ENCODE measurements at places on chromosomes 2 and 18.

- DNase-seq: no peak
Measured at GRCh38 chr2:3651691-3652648, 6.0 kb upstream of the ALLC start.

DNA sequence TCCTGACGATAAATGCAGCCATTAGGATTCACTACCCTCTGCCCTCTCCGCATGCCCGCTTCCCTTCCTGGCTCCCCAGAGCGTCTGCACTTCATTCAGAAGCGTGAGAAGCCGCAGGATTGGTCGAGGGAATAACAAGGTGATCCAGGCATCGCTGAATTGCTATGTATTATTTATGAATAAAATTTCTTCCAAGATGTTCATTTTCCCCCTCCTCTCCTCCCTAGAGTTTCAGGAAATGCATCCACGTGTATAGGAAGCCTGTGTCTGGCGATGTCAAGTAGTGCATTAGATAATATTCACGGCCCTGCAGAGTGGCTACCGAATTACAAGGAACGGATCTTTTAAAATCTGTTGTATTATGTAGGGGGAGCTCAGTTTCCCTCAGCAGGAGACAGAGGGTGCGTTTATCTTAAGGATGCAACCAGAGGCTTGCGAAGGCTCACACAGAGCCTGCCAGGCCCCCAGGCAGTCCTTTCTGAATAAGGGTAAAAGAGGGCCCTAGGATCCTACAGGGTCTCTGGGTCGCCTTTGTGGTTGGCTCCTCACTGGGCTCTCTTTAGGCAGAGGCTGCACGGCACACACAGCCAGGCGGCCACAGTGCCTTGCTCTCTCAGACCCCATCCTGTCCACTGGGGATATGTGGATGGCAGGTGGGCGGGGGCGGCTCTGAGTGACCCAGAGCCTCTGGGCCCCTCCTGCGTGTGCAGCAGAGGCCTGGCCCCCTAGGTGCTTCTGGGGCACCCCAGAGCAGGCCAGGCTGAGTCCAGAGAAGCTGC is 224.1 kb upstream of the PXDN start:
- peak; percentile 54 for DNase-seq

- no peak for DNase-seq
Measured at GRCh38 chr2:151395509-151396374, 14.0 kb upstream of the RIF1 start.

DNA sequence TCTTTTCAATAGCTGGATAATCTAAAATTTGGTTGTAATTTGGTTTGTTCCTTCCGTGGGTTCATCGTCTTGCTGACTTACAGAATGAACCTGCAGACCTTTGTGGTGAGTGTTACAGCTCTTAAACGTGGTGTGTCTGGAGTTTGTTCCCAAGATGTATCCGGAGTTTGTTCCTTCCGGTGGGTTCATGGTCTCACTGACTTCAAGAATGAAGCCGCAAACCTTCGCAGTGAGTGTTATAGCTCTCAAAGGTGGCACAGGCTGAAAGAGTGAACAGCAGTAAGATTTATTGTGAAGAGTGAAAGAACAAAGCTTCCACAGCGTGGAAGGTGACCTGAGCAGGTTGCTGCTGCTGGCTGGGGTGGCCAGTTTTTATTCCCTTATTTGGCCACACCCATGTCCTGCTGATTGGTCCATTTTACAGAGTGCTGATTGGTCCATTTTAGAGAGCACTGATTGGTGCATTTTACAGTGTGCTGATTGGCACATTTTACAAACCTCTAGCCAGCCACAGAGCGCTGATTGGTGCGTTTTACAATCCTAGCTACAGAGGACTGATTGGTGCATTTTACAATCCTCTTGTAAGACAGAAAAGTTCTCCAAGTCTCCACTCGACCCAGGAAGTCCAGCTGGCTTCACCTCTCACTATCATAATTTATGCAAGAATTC is 16.6 kb downstream of the RALB start:
- DNase-seq: no peak

DNA sequence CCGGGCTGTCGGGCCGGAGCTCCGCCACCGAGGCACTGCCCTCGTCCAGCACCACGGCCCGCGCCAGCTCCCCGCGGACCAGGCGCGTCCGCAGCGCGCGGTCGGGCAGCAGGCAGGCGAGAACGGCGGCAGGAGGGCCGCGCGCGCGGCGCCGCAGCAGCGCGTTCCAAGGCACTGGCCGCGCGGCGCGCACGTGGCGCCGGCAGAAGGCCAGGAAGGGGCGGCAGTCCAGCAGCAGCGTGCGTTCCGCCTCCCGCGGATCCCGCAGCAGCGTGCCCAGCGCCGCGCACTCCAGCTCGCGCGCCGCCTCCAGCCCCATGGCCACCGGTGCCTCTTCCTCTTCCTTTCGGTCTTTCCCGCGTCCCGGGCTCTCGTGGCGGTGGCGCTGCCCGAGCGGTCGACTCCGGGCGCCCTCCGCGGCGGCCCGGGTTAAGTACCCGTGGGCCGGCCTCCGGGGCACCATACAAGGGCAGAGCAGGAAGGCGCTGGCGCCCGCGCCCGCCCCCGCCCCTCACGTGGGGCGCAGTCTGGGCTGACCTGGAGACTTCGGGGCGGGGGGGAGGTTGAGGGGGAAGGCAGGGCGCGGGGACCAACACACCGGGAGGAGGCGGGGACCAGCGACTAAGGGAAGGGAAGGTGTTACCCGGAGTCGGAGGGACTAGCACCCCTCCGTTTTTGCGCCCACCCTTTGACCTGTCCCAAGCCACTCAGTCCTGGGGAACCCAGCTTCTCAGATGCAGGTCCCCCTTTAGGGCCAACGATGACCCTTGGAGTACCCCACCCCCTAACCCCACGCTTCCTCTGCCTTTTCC is at the start of gene DUSP2:
Gene DUSP2, minus strand, starts transcription at position 405 of the 812 bp plus-strand sequence. Its CDS starts 86 bp downstream, at position 319.
- no peak for DNase-seq

- no peak for DNase-seq
Measured at GRCh38 chr2:29879456-29879855, 41.9 kb downstream of the ALK start.

DNA sequence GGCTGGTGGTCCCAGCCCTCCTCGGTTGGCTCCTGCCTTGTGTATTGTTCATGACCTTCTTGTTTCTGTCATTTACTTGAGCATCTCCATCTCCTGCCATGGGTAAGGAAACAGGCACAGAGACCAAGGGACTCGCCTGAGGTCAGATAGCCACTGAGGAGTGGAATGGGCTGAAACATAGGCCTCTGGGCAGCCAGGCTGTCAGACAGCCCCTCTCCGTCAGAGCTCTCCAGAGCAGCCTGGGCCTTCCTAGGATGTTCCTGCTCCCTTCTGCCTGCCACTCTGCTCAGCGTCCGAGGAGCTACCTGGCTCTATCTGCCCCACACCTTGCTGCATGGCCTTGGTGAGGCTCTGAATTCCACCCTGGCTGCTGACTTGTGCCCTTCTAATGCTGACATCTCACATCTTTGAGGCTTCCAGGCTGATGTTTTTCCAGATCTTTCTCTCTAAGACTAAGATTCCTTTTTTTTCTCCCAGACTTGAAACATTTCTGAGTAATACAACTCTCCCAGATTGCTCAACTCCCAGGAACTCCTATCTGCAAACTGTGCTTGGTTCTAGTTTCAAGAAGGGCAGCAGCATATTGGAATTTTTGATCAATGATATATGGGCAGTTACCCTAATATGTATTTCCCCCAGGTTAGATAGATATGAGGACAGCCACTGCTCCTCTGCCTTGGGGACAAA is 67.7 kb downstream of the MCFD2 start:
- no peak for DNase-seq

DNA sequence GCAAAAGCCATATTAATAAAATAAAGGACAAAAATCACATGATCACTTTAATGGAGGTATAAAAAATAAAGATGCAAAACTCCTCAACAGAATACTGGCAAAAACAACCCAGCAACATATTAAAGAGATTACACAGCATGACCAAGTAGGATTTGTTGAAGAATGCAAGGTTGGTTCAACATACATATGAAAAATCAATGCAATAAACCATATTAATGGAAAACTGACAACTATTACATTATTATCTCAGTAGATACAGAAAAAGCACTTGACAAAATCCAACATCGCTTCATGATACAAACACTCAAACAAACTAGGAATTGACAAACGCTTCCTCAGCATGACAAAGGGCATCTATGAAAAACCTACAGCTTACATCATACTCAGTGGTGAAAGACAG is 76.7 kb downstream of the CRACDL start:
- DNase-seq: no peak

DNA sequence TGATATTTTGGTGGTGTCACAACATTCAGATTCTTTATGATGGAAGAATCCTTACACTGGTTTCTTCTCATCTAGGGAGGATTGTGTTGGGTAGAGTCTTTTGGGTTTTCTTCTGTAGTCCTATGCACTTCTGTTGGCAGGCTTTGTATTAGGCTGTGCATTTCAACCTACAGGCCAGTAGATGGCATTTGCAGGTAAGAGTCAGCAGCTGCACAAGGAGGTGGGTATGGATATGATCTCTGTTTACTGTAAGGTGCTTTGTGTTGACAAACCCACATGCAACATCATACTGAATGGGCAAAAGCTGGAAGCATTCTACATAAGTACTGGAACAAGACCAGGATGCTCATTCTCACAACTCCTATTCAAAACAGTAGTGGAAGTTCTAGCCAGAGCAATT is 656.8 kb downstream of the METTL4 start:
- DNase-seq: no peak

GRCh38 chr2:109084341-109084740 is 44.7 kb upstream of the SH3RF3 start:
- DNase-seq: no peak

DNA sequence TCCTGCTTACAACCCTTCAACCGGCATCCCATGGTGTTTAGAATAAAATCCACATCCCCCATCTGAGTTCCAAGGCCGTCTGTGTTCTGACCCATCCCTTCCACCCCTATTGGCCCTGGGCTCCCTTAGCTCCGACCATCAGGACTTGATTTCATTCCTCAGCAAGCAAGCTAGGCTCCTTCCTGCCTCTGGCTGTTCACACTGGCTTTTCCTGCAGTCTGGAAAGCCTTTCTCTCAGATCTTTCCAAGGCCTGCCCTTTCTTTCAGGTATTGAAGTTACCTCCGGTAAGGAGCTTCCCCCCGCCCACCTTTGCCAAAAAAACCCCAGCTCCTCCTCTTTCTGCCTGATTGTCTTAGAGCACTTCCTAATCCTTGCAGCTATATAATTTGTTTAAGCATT is 86.8 kb downstream of the CLIP4 start:
- no peak for DNase-seq

GRCh38 chr2:114261366-114261765 is 181.1 kb upstream of the DPP10 start:
- DNase-seq: no peak

DNA sequence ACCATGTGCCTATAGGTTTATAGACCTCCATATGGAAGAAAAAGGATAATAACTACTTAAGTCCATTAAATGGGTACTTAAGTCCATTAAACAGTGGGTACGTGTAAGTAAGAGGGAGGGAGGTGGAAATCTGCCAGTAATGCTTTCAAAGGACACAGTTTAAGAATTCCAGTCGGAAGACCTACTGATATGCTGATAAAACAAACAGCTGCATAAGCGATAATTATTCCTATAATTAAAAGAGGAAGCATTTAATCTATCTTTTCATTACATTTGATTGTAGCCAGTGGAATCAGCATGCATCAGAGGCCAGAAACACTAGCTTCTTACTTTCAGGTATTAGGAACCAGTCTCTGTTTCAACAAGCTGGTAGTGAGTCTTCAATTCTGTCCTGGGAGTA is 96.4 kb upstream of the DDX18 start:
- DNase-seq: no peak

GRCh38 chr18:8994603-8995002 is 107.9 kb upstream of the NDUFV2 start:
- DNase-seq: no peak

DNA sequence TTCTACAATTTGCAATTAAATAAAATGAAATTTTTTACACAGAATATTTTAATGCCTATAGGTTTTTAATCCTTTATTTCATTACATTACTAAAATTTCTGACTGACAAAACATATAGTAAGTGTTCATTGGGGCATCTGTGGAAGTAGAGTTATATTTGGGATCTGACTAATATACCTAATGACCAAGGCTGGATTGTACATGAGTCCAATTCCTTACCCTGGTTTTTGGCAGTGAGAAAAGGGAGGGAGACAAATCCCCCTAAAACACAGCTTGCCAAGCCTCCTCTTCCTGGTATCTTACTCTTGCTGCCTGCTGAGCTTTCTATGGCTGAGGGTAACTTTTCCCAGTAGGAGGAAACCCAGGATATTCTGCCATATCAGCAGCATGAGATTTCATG is 149.4 kb upstream of the CDH20 start:
- no peak for DNase-seq

DNA sequence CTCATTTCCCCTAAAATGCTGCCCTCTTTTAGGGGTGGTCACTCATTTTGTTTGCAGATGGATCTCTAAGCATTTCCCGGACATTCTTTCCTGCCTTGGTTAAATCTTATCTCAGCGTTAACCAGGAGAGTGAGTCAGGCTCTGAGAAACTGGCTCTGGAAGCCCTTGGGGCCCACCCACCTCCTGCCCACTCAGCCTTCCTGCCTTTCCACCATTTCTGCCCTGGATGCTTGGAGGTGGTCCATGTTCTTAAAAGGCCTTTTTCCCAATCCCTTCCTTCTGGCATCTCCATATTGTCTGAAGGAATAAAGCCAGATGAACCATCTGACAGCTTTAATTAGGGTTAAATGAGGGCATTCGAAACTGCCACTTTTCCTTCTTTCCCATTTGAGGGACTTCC is 9.5 kb downstream of the HK2 start:
- DNase-seq: no peak

DNA sequence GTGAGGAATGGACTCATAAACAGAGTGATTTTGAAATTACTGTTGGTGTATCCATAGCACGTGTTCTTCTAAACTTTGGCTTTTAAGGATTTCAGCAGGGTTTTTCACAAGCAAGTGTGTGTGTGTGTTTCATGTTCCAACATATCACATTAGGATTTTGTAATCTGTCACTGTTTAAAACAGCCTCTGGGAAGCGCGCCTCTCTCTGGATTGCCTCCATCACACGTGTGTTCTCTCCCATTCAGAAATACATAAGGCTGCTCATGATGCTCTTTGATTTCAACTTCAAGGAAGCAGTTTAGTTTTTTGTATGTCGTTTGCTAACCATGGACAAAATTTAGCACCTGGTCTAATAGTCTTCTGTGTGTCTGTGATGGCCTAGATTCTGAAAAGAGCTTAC is 370.4 kb downstream of the MTX2 start:
- DNase-seq: no peak

GRCh38 chr2:30422444-30423040 is 24.5 kb upstream of the LCLAT1 start:
- DNase-seq: no peak

GRCh38 chr2:208039376-208040110 is 14.2 kb upstream of the PLEKHM3 start:
- DNase-seq: no peak

DNA sequence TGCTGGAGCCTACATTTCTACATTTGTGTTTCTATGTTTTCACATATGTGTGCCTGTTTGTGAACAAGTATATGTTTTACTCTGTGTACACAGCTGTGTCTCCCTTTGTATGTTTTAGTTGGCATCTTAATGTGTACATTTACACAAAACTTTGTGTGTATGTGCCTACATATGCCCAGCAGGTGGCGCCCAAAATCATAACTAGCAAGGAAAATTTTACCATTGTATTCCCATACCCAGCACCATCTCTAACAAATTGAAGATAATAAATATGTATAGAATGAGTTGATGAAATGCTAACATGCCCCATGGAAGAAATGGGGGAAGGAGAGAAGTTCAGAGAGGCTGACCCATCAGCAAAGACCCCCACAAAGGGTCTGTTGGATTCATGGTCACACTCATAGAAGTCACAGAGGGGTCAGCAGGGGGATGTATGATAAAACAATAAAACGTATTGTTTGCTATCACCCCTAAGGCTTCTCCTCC is 48.1 kb downstream of the PKDCC start:
- no peak for DNase-seq

- DNase-seq: no peak
Measured at GRCh38 chr2:209331291-209331844, 92.5 kb upstream of the MAP2 start.

All from vagina (tissue), 2 donors.